ENCODE measurements at places on chromosomes 13 and 19.

DNA sequence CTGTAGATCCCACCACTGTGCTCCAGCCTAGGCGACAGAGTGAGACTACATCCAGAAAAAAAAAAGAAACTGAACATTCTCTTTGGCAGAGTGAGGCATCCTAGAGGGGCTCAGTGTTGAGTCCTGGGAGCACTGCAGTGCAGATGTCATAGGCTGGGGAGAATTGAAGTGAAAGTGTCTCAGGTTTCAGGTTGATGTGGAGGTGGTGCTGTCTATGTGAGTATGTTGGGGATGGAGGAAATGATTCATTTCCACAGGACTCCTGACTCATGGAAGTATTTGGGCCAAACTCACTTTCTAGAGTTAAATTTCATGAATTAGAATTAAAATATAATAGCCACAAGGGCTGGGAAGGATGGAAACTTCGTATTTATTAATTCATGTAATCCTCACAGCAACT, 134.4 kb upstream of the TSC22D1 start:
- DNase-seq: peak; percentile 96

GRCh38 chr19:4803736-4804695, 12.5 kb downstream of the FEM1A start:
- no peak for DNase-seq

- peak; percentile 28 for DNase-seq
These were observed 12.1 kb downstream of the SERTM1 start for GRCh38 chr13:36685927-36686326.

DNA sequence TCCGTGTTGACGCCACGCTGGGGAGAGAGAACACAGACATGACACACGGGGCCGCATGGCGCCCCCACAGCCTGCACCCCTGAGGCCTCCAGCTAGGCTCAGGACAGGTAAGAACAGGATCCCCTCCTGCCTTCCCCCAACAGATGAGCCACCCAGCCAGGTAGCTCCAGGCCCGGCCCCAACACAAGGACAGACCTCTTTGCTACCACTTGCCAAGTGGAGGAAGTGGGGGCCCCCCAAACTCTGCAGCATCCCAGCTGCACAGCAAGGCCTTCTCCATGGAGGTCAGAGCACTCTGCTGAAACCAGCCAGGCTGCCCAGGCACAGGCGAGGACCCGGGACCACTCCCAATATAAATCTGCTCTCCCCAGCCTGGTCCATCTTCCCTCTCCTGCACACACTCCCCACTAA, 31.5 kb downstream of the PEPD start:
- DNase-seq: no peak

- no peak for DNase-seq
These were observed 486.1 kb upstream of the KLF12 start for GRCh38 chr13:74620308-74620707.

GRCh38 chr19:14412996-14413692, 6.0 kb downstream of the DDX39A start:
- no peak for DNase-seq

- DNase-seq: no peak
These were observed 16.6 kb downstream of the OLFM4 start for GRCh38 chr13:53045189-53045588.

- DNase-seq: no peak
These were observed 17.0 kb upstream of the ZNF460 start for GRCh38 chr19:57263244-57263741.

GRCh38 chr13:29520671-29521070, 74.8 kb downstream of the SLC7A1 start:
- peak; percentile 72 for DNase-seq

DNA sequence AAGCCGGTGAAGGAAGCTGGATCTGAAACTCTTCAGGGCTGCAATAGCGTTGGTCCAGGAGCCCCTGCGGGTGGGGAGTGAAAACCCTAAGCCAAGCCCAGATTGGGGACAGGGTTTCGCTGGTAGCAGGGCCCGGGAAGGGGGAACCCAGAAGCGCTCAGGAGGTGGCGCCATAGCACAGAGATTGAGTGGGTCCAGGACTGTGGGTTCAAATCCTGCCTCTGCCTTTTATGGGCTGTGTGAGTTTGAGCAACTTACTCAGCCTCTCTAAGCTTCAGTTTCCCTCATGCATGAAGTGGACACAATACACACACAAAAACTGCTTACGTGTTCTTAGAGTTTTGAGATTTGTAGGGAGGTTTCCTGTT, 8.3 kb upstream of the SYCN start:
- DNase-seq: no peak

- no peak for DNase-seq
These were observed 24.8 kb downstream of the ZNF83 start for GRCh38 chr19:52613299-52613906.

GRCh38 chr13:97565906-97566305, 131.9 kb downstream of the RAP2A start:
- no peak for DNase-seq

GRCh38 chr19:48206397-48207093, 36.1 kb downstream of the ZSWIM9 start:
- no peak for DNase-seq

GRCh38 chr13:50451609-50452008, 391.9 kb downstream of the DLEU7 start:
- DNase-seq: no peak

- DNase-seq: no peak
These were observed 20.3 kb downstream of the ZC3H4 start for GRCh38 chr19:47093254-47093653.

GRCh38 chr19:51305479-51305878, 6.0 kb upstream of the IGLON5 start:
- DNase-seq: no peak

DNA sequence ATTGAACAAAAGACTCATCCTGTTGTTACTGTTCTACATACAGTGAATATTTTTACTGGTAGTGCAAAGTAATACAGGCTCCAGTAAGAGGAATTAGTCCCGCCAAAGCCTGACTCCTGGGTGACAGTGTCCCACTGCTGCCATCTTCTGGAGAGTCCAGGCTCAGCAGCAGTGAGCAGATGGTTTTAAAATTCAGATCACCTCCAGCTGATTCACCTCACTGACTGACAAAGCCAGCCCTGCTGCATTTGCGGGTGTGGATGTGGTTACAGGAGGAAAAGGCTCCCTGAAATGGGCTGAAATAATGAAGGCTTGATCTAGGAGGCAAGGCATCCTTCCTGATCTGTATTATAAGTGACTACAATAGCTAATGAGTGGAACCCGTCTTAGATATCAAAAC, 18.3 kb downstream of the PABPC3 start:
- DNase-seq: peak; percentile 56

DNA sequence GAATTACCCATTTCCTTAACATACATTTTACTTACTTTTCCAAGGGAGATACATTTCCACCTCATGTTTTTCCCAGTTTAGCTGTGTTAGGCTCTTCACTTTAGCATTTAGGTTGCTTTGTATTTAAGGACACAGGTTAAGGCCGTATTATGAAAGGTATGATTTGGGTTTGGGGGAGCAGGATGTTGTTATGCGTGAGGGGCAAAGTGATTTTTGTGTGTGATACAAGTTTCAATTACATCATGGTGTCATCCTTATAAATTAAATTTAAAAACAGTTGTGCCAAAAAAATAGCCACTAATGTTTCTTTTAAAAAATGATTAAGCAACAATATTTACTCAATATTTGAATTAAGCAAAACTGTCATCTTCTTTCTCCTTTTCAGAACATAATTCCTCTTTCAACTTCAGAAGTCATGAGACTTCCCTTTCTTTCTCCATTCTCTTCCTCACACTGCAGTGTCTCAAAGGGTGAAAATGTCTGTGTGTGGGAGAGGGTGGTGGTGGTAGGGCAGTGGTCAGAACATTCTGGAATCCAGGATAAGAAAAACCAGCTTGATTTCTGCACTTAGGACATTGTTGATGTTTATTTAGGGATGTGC, 126.2 kb downstream of the KCNRG start:
- no peak for DNase-seq

DNA sequence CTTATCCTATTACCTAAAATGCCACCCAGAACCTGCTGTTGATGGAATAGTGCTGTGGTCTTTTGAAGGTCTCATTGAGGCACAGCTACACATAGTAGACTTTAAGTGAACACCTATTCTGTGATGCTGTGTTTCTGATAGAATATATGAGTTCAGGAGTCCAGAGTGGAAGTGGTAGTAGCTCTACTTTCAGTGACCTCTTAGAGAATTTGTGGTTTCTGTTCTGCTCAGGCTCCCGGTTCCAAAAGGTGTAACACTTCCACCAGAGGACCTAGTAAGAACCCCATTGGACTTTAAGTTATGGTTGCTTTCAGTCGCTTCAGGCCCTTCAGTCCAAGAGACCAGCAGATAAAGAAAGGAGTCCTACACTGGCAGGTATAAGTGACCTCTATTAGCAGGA, 11.4 kb upstream of the MYCBP2 start:
- no peak for DNase-seq

DNA sequence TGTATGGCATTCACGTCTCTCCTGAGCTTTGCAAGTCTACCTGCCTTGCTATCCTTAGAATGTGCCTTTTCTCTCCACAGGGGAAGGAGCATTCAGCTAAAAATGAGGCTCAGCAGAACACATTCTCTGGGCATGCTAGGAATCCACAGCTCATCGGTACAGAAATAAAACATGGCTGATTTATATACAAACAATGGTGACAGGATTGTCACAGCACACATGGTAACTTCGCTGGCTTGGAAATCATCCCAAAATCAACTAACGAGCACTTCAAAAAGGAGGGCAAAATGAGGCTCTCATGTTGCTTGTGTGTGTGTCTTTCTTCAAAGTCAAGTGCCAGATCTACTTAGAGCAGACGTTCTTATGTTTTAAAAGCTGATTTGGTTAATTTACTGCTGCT, 373.0 kb downstream of the FGF14 start:
- DNase-seq: no peak

Data from non-pigmented ciliary epithelial cell (primary cell).